ENCODE measurements at places on chromosomes 13 and 19.

- DNase-seq, result no peak
Observed at GRCh38 chr13:45584816-45585215, 30.7 kb downstream of the ERICH6B start.

DNA sequence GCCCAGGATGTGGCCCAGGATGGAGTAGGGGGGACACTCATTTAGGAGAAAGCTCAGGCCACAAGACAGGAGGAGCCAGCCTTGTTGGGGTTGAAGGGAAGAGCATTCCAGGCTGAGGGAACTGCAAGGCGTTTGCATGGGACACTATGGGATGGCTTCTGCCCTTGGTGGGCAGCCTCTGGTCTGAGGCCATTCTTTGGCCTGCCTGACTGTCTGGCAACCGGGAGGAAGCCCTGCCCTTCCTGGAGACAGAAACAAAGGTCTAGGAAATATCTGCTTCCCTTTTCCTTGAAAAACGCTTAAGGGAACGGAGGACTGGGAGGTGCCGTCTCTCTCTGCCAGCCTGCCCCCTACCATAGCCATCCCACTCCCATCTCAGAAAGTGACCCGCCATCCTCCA lies 2.8 kb upstream of the ICAM1 start:
- DNase-seq, result no peak

- no peak for DNase-seq
Observed at GRCh38 chr13:22198641-22199217, 527.9 kb downstream of the FGF9 start.

- DNase-seq, result no peak
Observed at GRCh38 chr19:33304760-33305647, 2.7 kb upstream of the CEBPA start.

DNA sequence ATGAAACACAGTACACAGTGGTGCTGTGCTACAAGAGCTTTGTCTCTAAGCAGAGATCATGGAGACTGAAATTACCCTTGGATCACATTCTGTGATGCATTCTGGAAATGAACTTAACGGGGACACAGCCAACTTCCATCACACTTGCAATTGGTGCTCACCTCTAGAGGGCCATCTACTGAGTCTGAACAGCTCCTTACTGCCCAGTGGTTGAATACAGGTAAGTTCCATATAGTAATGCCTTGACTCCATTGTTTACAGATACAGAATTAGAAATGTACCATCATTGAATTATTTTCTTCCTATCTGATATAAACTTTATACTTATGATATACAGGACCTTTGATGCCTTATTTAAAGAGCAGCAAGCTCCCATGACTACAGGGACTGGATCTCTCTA lies 686.4 kb downstream of the PCDH9 start:
- no peak for DNase-seq
